ENCODE measurements at places on chromosomes 13 and 19. TPM values are rescaled to one million over a fixed set of nuclear protein-coding genes. Genes with fewer than 3 reads are reported as not detected.

The ZNF560 gene
- not detected for total RNA-seq

The ZNF844 gene
- total RNA-seq = 12.7 TPM

The IZUMO2 gene
- not detected for total RNA-seq

The MEDAG gene
- total RNA-seq = not detected

The PCDH9 gene
- total RNA-seq = 1.7 TPM

The NCR1 gene
- not detected for total RNA-seq
